ENCODE measurements at places on chromosomes 3 and 15.
A peak's percentile ranks its signal among the peaks of the same experiment; 100 is the strongest.

GRCh38 chr3:169455472-169455871 is 208.0 kb downstream of the MECOM start:
- DNase-seq = no peak

- no peak for DNase-seq
Observed at GRCh38 chr3:119731560-119732343, 28.9 kb downstream of the CFAP91 start.

- DNase-seq = peak; percentile 95
Observed at GRCh38 chr3:48507256-48508061, 3.5 kb upstream of the SHISA5 start.

DNA sequence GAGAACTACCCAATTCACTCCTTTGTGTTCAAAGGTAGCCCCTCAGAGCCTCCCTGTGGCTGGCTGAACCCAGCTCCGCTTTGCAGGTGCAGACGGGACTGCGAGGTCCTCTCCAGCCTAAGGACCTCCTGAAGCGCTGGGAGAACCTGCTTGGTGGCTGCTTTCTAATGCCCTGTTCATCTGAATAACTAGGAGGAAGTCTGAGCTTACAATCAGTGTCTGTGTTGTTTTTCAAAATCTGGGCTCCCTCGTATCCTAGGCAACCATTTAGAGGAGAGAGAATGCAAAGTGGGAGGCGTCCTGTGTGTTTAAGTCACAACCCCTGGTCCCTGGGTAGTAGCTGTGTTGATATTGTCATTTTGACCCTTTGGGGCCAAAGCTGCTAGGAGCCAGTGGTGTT is 99.9 kb downstream of the GABRG3 start:
- DNase-seq = no peak

DNA sequence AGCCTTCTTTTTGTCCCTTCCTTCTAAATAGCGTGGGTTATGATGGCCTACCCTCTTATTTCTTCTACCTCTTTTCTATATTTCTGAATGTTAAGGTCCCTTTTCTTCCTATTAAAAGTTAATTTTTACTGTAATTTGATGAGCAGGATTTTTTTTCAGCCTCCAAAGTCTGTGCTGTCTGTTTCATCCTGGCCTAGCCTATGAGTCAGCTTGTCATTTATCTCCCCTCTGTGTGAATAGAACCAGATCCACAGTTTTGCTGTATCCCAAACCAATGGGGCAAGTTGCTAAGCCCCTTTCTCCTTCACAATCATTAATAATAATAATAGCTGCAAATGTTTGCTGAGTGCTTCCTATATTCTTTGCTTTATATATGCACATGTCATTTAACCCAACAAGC is 18.1 kb upstream of the C3orf38 start:
- no peak for DNase-seq

DNA sequence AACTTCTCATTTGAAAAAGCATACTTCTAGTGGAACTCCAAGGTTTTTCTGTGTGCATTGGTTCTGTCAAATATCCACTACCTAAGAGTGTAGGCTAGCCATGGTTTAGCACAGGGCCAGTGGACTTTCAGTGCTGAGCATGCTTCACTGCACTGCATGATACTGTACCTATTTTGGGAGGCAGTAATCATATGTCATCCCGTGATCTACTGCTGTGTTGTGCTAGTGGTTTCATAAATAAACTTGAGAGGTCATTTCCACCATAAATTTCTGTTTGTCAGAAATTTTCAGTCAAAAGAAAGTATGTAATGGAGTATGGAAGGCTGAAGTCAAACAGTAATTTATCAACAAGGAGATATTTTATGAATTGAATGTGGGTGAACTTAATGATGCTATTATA is 203.6 kb downstream of the ROBO1 start:
- no peak for DNase-seq

DNA sequence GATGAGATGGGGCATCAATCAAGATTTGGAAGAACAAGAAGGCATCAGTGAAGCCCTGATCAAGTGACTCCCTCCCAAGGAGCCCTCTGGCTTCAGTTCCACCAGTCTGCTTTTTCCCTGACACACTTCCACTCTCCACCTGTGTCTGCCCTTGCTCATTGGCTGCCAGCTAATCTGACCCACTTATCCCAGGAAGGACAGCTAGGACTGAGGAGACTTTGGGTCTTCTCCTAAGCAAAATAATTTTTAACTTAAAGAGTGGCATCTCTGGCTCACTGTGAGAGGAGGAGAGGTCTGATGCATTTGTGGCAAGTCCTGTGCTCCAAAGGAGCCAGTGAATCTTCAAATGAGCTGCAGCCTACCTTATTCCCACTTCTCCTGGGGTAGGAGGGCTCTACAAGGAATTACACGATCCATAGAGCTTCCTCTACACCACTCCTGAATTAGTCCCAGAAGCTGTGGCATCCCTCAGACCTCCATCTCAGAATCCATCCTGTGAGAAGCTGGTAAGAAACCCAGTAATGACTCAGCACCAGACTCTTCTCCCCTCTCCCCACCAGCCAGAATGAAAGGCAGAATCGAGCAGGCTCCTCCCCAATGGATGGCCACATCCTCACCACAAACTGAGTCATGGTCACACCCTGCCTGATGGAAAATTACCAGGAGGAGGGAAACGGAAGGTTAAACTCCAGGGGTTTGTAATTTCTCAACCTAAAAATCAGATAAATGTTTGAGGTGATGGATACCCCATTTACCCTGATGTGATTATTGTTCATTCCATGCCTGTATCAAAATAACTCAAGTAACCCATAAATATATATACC is 6.3 kb upstream of the PKM start:
- peak; percentile 87 for DNase-seq

DNA sequence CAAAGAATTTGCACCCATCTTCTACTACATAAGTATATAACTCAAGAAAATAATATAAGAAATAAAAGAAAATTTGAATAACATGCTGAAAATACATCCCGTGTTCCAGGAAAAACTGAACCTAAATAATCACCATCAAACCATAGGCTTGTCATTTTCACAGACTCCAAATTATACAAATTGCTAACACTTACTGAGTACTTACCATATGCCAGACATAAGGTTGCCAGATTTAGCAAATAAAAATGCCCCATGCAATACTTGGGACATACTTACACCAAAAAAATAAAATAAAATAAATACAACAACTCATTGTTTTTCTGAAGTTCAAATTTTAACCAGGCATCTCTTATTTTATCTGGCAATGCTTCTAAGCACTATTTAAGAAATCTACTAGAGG is 760.4 kb upstream of the SEMA6D start:
- DNase-seq = no peak

GRCh38 chr3:157147099-157147803 is 12.7 kb downstream of the CCNL1 start:
- DNase-seq = no peak

DNA sequence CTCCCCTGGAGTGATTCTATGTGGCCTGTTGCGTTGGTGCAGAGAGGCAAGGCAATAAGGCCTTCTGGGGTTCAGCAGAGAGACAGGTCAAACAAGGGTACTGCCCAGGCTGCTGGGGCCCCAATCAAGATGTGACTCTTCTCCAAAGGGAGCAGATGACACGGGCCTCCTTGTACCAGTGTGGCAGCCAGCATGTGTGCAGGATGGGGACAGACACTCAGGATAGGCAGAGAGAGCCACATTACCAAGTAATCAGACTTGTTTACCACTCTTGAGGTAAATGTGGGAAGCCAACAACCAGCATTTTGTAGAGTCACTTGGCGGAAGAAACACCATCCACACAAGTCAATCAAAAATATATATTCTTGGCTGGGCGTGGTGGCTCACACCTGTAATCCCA is 95.3 kb upstream of the DLG1 start:
- DNase-seq = no peak

DNA sequence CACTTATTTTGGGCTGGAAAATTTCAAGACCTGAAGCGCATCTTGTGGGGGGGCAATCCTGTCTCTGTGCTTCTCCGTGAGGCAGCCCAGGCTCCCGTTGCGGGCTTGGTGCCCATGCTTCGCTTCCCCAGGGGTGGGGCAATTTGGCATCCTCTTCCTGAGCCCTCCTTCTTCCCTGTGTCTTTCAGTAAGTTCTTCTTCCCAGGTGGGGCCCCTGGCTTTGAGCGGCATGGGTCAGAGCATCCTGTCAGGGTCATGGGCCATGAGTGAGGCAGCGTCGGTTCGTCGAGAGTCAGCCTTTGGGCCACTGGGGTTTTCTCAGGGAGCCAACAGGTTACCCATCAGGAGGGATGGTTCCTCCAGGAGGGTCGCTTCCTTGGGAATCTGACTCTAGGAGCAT is 200.7 kb downstream of the UBE3A start:
- no peak for DNase-seq

DNA sequence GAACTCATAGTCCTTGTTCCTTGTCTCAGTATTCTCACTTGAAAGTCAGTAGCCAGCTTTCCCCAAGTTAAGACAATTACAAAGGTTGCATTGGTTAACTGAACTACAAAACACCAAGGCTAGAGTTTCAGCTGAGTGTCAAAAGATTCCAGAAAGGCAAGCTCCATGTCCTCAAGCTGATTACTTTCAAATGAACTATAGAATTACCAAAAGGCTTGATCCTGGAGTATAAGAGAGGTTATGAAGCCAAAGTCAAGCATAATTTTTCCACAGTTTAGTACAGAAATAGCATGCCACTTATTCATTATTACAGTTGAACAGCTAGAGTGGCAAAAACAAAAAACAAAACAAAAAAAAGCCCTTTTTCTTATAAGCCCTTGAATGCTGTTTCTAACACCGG is 51.9 kb downstream of the ZBTB20 start:
- DNase-seq = no peak

DNA sequence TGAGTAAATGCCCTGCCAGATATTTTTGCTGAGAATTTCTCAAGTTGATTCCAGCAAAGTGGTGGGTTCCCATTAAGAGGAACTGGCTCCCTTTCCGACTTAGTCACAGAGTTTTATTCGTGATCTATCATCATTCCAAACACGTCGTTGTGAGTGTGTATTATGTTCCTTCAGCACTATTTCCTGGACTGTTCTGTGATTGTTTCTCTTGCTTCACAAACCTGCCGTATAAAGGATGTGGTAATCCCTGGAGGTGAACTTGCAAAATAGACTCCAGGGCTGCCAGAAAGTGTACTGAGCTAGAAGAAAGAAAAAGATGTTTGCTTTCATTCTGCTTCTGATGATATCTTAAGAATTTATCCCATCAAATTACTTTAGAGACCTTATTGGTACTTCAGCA is 14.5 kb upstream of the CAPN3 start:
- no peak for DNase-seq

- DNase-seq = no peak
Observed at GRCh38 chr15:65653801-65654521, 32.2 kb downstream of the SLC24A1 start.

DNA sequence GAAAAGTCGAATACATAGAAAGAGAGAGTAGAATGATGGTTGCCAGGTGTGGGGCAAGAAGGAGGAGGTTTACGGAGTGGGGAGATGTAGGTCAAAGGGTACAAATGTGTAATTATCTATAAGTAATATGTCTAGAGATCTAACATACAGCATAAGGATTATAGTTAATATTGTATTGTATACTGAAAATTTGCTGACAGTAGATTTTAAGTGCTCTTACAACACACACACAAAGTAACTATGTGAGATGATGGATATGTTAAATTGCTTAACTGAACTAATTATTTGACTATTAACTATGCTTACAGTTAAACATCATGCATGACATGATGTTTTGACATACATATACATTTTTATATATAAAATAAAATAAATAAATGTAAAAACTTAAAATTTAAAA is 192.7 kb downstream of the ZIC4 start:
- DNase-seq = no peak

- DNase-seq = peak; percentile 47
Observed at GRCh38 chr3:14725564-14726440, 50.9 kb downstream of the C3orf20 start.

GRCh38 chr3:45027441-45027840 is 1.3 kb downstream of the CLEC3B start:
- no peak for DNase-seq

GRCh38 chr15:55361048-55361447 is 42.0 kb downstream of the PIGB start:
- no peak for DNase-seq

- DNase-seq = no peak
Observed at GRCh38 chr3:86578071-86578470, 412.9 kb downstream of the VGLL3 start.

- DNase-seq = no peak
Observed at GRCh38 chr3:187954873-187955586, 198.9 kb upstream of the LPP start.

Data from endodermal cell (in vitro differentiated cells).